ENCODE measurements at places on chromosomes 1 and 21.

GRCh38 chr1:113197719-113198330, 124.8 kb downstream of the LRIG2 start:
- no peak for DNase-seq

DNA sequence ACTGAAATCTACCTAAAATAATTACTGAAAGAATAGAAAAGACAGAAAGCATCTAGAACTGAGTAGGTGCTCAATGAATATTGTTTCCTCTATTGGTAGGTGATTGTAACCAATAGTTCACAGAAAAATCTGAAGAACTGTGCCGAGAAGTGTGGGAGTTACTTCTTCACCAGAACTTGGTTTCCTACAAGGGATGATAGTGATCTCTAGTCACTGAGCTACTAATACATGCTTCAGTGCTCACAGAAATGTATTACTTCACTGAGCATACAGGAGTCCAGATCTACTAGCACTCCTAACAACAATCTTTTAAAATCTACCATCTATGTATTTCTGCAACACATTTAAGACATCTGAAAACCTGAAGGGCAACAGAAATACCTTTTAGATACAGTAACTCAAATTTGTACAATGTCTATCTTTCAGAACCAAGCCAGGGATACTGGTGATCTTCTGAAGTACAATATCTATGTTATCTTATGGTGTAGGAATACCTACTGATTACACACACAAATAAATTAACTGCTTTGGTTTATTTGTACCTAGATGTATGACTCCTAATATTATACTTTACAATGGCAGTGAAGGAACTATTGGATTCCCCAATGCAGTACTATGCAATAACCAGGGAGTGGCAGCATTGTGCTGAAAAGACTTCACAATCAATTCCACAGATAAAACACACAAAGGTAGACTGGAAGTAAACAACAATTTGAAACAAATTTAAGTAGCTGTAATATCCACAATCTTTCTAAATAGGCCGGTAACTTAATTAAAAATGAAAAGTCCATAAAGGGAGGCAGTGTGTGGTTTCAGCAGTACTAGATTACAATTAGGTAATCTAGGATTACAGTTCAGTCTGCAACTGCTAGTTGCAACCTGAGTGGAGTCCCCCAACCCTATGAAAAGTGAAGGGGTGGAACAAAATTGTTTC, 243.0 kb downstream of the SLC45A1 start:
- peak; percentile 17 for DNase-seq

- no peak for DNase-seq
These were observed 16.6 kb downstream of the ADARB1 start for GRCh38 chr21:45090966-45091365.

- no peak for DNase-seq
These were observed 253.8 kb downstream of the DYRK1A start for GRCh38 chr21:37620401-37620800.

DNA sequence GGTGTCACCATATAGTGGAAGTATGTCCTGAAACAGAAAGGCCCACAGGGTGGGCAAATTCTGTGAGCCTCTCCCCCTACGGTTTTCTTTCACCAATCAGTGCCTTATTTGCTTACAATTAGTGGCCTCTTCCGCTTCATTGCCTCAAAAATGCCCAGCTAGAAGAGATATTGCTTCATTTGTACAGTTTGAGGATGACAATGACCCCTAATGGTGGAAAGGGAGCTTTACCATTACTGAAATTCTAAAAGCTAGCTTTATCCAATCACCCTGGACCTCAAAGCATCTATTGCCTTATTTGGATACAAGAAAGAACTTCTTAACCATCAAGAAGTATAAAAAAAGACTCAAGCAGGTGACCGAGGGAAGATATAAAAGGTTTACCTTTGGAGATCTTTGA, 49.6 kb downstream of the LRRC71 start:
- DNase-seq: no peak

- DNase-seq: no peak
These were observed 409 bp upstream of the HIVEP3 start for GRCh38 chr1:41919131-41919530.

DNA sequence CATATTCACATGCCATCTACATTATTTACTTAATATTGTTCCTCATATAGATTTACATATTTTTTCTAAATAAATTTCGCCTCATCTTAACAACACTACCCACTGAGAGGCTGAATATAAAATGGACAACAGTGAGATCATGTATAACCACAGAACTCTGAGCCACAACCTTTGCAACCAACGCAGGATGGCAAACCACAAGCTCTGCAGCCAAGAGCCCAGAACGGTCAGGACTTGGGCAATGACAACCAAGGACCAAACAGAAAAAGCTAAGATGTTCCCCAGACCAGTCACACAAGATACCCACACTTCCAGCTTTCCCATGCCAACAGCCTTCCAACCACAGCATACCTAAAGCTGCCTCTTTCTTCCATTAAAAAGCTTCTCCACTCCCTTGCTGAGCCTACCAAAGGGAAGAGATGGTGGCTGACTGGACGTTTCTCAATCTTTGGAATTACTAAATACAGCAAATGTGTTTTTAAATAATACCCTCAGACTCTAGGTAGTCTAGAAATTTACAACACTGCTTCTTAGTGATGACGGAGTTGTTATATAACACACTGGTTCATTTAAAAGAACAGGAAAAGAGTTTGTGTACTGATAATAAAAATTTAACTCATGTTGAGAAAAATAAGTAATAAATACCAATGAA, 117.9 kb downstream of the AKT3 start:
- DNase-seq: no peak

DNA sequence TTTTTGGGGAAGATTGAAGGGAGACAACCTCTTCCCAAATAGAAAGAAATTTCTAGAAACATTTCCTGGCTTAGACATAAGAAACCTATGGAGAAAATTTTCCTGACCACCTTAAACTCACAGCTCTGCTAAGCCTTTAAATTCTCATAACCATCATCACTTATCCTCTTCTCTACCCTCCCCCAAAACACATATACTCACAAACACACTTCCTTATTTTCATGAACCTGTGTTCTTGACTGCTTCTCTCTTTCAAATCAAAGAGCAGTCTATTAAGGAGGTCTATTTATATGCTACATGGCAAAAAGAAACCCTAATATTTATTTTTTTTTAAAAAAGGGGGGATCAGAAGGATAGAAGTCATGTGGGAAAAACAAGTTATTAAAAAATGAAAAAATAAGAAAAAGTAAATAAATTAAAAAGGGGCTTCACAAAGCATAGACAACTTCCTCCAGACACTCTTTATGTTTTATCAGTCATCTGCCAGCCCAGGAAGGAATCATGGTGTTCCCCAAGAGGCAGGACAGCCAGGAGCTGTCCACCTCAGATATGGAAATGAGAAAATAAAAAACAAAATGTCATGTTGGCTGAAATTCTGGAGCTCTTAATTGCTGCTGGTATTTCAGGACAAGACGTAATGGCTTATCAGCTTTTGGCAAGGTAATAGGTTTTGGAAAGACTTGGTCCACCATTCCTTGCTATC, 12.8 kb upstream of the RGS2 start:
- no peak for DNase-seq

- DNase-seq: no peak
These were observed 1.8 kb downstream of the ARNT start for GRCh38 chr1:150874455-150875196.

DNA sequence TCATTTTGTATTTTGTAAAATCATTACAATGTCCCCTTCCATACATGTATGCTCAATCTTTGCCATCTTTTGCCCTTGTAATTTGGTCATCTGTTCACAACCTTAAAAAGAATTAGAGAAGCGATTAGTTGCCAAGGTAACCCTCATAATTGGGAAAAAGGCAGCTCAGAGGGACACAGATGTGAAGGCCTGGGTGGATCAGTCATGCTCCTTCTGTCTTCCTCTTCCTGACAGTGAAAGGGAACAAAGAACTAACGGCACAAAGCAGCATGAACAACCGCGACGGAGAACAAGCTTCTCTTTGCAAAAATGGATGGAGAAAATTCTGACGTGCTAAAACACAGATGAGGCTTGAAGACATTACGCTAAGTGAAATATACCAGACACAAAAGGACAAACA, 78.7 kb upstream of the COG2 start:
- no peak for DNase-seq

DNA sequence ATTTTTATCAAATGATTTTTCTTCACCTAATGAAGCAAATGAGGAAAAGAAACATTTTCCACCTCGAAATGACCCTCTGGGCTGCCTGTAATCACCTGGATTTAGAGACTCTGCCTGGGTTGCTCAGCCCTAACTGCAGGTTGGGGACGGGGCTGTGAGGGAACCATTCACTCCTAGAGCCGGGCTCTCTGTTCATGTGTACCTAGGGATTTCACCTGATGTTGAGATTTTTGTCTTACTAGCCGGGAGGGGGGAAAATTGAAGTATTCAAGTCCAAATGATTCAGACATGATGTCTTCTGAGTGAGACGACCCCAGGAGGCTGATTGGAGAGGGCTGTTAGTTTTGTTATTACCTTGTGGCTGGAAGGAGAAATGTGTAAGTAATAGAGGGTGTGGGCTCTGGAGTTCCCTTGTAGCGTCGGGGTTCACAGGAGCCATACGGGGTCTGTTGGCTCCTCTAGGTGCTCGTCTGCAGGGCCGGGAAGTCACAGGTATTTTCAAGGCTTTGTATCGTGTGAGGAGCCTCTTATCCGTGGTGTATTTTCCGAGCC, 42.3 kb upstream of the PWP2 start:
- DNase-seq: no peak

DNA sequence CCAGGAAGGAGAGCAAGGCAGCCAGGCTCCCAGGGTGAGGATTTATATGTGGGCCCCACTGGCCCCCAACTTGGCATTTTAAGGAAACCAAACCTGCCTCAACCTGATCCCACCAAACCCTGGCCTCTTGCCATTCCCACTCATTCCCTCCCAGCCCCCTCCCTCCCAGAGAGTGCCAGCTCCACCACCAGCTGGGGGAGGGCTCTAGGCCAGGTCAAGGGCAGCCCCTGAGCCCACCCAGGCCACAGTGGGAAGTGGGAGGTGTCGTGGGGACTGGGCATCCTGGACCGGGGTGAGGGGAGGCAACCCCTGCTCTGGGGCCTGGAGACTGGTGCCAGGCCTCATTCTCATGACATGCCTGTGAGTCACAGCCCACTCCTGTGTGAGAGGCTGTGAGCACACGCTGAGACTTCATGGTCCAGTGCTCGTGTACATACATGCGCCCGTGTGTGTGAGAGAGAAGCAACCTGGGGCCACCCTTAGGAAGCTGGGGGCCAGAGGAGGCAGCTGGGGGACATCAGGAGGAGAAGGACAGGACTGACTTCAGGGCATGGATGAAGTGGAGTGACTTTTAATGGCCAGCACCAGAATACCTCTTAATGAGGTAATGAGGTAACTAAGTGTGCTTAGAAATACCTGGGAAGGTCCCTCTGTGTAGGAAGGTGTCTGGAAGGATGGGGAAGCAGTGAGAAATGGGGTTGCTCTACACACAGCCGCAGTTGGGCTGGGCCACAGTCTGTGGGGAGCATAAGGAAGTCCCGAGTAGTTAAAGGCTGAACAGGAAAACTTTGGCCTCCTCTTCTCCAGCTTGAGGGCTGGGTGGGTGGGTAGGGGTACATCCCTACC, at the start of gene S100A2:
Gene S100A2 (minus strand): TSS at position 316 of the 846 bp plus-strand sequence. CDS start 1,967 bp downstream, outside the sequence.
- peak; percentile 81 for DNase-seq

DNA sequence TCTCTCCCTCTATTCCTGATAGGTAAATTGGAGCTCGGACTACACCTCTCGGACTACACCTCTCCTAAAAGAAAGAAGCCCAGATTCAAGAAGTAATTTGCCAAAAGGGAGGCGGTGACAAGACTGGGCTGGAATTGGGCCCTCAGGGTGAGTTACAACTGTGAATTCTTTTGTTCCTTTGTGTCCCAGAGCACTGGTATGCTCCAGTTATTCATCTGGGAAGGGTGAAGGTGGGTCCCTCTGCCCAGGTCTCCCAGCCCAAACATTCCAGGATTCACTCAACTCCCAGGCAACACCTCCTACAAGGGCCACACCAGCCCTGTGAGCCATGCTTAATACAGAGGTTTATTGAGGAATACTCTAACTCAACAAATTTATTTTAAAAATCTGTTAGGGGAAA, 69.2 kb downstream of the LMX1A start:
- DNase-seq: no peak

GRCh38 chr1:53892911-53893310, 1.1 kb upstream of the DIO1 start:
- no peak for DNase-seq

DNA sequence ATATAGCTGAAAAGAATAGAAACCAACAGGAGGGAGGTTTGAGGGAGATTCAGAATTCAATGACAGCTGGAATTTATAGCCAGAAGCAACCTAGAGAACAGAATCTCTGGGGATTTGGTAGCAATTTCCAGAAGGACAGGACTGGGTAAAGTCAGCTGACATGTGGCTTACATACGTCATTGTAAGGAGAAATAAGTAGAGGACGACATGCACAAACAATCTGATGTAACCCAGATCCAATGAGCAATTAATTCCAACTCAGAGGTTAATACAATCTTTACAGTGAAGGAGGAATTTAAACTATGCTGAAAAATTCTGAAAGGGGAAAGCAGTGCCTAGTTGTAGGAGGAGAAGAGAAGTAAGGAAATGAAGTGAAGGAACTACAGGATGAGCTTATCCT, 383.9 kb downstream of the PTBP2 start:
- no peak for DNase-seq

- no peak for DNase-seq
These were observed 61.8 kb upstream of the NBL1 start for GRCh38 chr1:19582318-19582717.

DNA sequence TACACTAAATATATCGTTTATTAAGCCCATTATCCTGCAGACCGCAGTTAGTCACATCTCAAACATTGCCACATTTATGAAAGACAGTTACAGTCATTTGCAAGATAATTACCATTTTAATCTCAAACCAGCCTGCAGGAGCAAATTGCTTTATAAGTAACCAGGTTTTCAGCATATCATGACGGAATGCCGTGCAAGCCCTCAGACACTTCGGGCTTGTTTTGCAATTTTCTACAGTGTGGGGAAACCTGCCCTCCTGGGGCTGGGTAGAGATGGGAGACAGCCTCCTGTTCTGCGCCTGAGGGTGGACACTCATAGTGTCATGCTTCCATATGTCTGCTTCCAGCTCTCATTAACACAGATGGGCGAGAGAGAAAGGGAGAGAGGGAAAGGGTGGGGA, 563.9 kb downstream of the NPHP4 start:
- no peak for DNase-seq

DNA sequence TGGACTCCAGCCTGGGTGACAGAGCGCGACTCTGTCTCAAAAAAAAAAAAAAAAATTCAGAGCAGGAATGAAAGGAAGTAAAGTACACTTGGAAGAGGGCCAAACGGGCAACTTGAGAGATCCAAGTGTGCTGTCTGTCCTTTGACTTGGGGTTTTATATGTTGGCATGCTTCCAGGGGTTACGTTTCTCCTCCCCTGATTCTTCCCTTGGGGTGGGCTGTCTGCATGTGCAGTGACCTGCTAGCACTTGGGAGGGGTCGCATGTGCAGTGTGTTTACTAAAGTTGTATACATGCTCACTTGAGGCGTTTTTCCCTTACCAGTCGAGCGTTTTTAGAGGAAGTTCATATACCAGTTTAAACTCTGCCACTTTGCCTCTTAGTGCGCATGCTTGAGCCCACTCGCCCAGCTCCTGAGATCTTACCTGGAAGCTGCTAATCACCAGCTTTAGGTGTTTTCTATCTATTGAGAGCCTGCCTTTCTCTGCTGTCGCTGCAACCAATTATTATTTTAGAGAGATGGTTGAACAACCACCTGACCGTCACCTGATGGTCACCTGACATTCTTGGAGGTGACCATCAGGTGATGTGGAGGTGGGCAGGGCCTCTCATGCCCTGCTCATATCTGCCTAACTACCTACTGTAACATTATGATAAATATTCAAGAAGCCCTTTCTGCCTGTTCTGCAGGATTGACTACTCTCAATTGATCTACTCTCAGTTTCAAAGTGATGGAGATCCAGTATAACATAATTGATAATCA, 140.1 kb downstream of the MACF1 start:
- DNase-seq: no peak

- DNase-seq: no peak
These were observed 53.8 kb downstream of the SLC16A1 start for GRCh38 chr1:112902221-112902620.

All from SHP77 treated with DMSO at 0.1 percent for 48 hours (cell line).